Anterior cingulate cortex (tissue), 58 donors: ENCODE measurements at places on chromosomes 3 and 15.

- no peak for DNase-seq
Measured at GRCh38 chr3:124705552-124705951, 24.7 kb upstream of the UMPS start.

GRCh38 chr3:4606911-4607310 is 113.8 kb downstream of the ITPR1 start:
- DNase-seq, result no peak

DNA sequence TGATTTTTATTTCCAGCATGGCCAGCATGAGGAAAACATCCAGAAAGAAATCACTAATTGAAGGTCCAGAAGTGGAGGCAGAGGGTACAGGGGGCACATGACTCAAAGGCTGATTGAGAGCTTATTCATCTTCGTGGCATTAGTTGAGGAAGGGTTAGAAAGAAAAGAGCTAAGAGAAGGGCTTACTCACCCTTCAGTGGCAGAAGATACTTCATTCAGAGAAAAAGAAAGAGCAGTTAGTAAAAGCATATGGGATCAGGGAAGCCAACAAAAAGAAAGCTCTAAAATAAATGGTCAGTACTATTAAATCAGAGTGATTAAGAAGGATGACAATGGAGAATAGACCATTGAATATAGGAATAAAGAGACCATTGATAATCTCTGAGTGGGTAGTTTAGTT is 25.2 kb downstream of the GAP43 start:
- no peak for DNase-seq

DNA sequence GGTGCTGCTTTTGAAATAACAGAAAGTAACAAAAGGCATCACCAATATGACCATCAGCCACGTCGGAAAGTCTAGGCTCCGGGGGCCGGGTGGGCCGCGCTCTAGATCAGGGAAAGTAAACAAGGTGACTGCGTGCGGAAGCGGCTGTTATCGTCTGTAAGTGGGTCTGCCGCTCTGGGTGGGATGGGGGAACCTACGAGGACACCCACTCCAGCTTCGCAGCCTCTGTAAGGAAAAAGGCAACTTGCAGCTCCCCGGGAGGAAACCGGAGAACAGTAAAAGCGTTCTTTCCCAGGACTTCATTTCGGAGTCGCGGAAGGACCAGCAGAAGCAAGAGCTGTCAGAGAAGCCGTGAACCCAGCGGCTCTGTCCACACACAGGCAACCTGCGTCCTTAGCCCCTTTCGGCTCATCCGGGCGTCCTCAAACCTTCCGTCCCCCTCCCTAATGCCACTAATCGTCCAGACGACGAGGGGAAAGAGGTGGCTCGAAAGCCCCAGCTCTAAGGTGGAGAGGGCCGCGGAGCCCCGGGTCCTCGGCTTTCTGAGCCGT is 461 bp downstream of the XRN1 start:
- DNase-seq, result peak; percentile 27

DNA sequence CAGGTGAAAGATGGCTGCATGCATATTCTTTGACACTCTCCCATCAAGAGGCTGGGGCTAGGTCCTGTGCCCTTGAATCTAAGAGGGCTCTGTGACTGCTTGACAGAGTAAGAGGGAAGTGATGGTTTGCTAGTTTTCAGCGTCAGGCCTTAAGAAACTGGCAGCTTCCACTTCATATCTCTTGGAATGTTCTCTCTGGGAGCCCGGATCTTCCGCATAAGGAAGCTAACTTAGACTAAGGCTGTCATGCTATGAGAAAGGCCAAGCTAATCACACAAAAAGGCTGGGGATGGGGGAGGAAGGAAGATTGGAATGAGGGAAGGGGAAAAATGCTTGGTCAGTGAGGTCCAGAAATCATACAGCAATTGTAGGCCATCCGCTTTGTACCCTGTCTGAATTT is 50.0 kb downstream of the MB21D2 start:
- DNase-seq, result no peak

- DNase-seq, result no peak
Measured at GRCh38 chr15:59298225-59298853, 74.3 kb downstream of the MYO1E start.

DNA sequence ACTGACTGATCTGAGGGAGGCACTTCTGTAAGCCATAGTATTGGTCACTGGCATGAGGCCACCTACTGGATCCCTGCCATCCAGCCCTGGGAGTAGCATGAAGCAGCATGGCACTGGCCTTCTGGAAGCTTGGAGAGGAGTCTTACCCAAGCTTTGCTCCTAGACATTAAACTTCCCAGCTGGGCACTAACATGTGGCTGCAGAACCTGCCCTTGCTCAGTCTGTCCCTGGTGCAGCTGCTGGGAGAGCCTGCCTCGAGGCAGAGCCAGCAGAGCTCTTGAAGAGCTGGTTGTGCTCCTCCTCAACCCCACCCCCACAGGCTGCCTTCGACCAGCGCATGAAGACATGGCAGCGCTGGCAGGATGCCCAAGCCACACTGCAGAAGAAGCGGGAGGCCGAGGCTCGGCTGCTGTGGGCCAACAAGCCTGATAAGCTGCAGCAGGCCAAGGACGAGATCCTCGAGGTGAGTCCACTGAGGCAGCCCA is 17.1 kb upstream of the SNX22 start:
- peak; percentile 66 for DNase-seq

DNA sequence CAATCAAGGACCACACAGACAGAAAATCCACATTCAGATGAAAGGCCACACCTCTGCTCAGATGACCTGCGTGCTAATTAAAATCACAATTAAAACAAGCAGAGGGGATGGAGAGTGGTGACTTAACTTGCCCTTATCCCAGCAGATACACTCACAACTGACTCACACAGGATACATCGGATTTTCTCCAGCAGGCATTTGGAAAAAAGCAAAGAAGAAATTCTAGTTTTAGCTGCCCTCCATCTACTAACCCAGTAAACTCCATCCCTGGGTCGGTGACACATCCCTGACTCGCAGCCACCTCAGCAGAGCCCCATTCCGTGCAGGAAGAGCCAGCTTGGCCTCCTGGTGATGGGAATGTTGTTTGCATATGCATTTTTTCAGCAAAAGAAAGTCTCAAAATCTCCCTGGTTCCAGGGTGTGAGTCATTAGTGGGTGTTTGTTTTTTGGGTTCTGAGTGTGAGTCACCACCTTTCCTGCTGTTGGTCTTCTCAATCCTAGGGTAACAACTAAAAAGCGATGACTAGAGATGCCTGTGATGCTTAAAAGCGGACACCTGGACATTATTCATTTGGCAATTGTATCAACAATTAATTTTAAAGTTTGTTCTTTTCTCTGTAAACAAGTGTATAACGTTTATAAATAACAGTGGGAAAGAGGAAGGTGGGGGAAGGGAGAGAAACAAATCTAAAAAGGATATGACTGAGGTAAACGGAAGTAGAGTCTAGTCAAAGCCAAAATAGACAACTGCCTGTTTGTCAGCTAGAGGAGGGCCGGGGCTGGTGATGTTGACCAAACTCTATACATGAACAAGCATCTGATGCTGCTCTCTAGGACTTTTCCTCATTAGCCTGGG is 49.8 kb upstream of the SLC4A7 start:
- DNase-seq, result peak; percentile 23

- no peak for DNase-seq
Measured at GRCh38 chr15:33396475-33396874, 85.7 kb downstream of the RYR3 start.

DNA sequence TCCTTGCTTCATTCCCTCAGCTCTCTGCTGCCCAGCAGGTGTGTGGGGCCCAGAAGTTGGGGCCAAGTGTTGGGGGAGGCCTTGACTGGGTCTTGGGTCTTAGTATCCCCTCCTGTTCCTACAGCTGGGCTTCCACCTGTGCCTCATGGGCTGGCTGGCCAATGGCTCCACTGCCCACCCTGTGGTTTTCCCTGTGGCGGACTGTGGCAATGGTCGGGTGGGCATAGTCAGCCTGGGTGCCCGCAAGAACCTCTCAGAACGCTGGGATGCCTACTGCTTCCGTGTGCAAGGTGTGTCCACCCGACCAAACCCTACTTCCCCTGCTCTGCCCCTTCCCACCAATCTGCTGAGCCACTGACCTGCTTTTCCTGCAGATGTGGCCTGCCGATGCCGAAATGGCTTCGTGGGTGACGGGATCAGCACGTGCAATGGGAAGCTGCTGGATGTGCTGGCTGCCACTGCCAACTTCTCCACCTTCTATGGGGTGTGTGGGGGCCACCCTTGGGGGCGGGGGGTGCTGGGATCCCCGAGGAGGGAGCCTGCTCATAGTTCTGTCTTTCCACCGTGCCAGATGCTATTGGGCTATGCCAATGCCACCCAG is 10.9 kb downstream of the NT5DC2 start:
- DNase-seq, result no peak

DNA sequence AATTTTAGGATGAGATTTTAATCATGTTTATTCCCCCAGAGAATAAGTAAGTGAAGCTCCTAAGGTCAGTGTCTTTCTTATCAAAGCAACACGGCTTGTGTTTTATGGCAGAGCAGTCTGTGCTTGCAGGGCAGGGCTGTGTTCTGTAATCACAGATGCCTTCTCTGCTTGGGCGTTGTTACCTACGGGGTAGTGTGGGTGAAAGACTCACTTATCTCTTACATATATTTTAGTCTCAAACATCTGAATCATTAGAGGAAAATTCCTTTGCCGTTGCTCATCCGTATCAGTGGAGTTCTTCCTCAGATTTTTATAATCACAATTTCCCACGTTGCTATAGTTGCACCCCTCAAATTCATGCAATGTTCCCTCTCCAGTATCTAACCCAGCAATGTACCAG is 271.7 kb upstream of the MEIS2 start:
- DNase-seq, result no peak

DNA sequence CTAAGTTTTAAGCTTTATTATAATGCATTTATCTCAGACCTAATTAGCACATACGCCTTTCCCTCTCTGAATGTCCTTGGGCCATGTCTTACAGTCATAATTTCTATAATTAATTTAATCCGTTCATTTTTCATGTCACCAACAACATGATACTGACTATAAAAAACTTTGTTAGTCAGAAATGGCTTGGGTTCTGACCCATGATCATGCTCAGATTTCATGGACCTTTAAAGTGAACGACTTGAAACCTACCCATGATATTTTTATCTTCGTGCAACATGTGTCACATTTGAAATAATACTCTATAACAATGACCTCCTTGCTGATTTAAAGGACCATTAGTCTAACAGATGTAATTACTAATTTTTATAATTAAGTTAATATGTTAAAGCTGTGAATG is 1033.8 kb downstream of the DIPK2A start:
- no peak for DNase-seq

DNA sequence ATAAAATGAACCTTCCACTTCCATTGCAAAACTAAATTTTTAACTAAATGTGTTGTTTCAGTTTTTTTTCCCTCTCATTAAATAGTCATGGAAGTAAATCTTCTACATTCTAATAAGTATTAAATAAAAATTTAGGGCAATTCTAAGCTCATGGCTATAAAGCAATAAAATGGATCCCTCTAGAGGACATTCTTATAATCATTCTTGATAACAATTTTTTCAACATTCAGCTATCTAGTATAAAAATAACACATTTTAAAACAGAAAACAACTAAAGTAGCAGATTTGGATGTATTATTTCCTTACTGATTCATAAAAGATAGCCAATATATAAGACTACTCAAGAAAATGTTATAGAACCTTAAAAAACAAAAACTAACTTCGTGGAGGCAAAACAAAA is 393.1 kb downstream of the PLOD2 start:
- no peak for DNase-seq

GRCh38 chr15:67202991-67203390 is 51.5 kb downstream of the AAGAB start:
- no peak for DNase-seq

DNA sequence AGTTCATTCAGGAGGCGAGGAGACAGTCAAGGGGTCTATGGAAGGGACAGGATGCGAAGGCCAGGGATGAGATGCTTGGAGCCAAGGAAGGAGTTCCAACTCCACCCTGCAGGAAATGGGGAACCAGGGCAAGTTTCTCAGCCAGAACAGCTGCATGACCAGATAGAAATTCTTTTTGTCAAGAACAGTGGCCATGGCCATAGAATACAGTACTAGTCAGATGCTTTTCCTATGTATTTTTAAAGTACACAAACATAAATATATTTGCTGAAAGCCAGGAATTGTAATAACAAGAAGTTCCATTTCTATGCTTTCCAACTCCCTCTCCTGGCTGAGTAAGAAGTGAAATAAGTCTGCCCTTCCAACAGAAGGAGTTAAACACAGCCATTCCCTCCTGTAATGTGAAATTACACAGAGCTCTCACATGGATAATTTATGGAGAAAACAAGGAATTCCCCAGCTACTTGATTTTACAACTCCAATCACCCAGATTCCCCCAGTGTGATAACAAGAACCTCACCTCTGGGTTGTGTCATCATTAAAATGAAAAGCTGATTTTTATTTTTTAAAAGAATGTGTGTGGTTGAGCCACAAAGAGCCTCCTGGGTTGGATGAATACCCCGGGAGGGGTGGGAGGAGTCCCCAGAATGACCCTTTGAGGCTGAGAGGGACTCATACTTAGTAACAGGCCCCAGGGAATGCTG is 124.6 kb upstream of the ARHGEF3 start:
- no peak for DNase-seq

DNA sequence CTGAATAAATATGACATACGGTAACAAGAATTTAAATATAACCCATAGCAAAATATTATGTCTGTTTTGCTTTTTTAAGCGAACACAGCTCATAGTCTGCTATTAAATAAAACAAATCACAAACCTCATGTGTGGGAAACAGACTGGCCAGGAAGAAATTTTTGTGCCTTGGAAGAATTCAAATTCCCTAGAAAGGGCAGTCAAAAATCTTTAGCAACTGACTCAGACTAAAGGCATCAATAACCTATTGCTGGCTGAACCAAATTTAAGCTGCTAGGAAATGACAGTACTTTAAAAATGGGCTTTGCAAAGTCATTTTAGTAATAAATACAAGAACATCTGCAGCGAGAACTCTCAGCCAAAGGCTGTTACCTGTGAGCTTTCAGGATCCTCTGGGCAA is 151.4 kb downstream of the PLD1 start:
- DNase-seq, result no peak

DNA sequence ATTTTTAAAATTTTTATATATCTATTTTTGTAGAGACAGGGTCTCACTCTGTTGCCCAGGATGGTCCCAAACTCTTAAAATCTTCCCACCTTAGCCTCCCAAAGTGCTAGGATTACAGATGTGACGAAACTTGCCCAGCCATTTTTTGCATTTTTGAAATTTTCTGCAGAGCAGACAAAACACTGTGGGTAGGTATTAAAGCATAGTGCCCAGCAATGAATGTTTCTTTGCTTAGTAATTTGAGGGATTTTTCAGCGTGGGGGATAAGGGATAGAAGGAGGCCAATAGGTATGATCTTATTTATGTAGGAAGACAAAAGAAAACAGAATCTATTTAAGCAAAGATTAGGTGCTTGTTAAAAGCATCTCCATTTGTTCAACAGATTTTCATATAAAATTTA is 446.8 kb upstream of the DPH6 start:
- DNase-seq, result no peak
